ENCODE measurements at places on chromosomes 7 and 10. TPM values are rescaled to one million over a fixed set of nuclear protein-coding genes. Genes with fewer than 3 reads are reported as not detected.

Gene TPST1
- total RNA-seq = 3.2 TPM

Gene SVOPL
- not detected for total RNA-seq

Gene SPDYE5
- total RNA-seq = 0.16 TPM

Gene PAPOLB
- not detected for total RNA-seq

Gene SLC29A3
- 4.0 TPM for total RNA-seq

GRCh38 chr7:132720835-132721234, 144.6 kb upstream of the PLXNA4 start:
- no peak for DNase-seq

DNA sequence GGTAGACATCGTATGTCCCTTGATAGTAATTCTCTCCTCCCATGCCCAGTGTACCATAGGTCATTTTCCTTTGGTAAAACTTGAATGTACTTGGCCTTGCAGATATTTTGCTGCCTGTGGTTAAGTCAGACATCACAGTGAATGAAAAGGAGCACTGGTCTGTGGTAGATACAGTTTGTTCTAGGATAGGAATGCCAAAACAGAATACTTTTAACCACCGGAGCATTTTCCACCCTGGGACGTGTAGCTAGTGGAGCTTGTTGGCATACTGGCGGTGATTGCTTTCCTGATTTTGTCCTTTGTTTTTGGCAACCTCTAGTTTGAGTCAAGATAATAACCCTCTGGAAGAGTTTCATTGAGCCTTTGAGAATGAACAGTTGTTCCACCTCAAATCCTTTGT, 92.0 kb upstream of the BMPER start:
- no peak for DNase-seq

DNA sequence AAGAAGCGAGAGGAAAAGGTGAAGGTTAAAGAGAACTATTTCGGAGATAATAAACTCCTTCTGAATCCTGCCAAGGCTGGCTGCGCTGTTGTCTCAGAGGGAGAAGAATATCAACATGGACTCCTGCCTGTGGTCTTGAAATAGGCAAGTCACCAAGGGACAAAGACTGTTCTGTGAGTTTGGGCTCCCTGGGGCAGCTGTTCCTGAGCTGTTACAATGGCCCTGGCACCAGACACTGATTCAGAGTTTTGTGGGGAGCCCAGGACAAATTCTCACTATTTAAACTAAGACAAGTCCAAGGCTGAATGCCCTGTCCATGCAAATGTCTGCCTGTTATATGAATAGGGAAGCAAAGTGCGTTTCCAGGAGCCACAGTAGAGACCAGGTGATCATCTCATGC, 81.4 kb downstream of the PRPF18 start:
- DNase-seq = no peak

DNA sequence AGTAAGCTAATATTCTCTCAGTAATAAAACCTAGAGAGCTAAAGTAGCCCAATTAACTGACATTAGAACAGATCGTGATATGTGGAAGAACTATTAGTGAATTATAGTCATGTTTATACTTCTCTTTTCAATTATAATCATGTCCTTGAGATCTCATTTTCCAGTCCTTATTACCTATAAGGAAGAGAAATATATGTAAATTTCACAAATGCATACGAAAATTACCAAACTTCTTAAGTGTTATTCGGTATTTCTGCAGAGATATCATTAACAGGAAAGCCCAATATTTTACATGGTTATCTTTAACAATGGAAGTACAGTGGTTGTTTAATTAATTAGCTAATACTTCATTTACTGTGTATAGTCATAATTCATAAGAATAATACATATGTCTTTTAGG, 110.7 kb downstream of the PTEN start:
- no peak for DNase-seq

DNA sequence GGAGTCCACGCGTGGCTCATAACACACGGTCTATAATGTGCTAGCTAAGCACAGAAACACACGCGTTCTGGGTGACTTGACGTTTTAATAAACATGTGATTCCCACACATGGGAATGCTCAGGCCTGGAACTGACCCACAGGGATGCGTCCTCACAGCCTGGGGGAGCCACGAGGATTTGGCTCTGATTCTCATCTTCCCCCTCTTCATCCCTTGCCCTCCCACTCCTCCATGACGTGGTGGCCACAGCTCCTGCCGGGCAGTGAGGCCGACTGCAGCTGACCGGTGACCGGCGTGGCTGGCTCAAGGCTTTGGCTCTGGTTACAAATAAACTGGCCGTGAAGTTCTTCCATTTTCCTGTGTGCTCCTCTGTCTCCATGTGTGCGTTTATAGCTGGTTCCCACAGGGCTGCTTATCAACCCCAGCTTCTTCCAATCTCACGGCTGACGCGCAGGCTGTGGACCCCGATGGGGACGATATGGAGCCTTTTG, 40.9 kb upstream of the KLF6 start:
- DNase-seq = no peak

GRCh38 chr7:151481650-151482505, 37.8 kb downstream of the RHEB start:
- DNase-seq = no peak

DNA sequence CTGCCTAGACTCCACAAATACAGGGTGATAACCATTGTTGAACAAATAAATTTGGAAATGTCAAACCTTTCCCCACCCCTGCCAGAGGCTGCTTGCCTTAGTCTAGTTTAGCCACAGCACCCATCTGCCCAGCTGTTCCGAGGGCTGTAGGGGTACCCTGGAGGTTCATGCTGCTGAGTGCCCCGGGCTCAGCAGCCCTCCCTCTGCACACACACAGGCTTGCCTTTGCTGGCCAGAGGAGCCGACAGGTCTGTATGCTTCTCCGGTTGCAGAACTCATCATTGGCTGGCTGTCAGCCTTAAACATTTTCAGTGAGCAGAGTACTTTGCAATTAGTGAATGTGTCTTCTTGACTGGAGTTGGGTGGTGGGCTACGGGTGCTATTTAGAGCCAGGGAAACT, 122.9 kb downstream of the NRF1 start:
- DNase-seq = no peak

DNA sequence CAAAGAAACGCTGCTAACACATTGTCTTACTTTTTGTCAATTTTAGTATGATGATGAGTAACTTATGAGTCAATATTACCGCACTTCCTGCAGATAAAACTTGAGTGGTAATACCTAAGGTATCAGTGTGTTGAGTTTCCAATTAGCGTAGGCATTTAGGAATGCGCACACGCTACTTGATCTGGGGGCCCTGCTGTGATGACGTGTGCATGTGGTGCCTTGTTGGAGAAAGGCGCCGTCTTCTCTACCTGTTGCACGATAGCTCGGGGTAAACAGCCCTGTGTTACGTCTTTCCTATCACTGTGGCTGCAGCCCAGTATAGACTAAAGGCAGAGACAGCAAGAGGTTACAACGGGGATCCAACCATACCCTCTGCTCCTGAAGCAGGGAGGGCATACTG, 476.8 kb upstream of the ADARB2 start:
- peak; percentile 88 for DNase-seq

- no peak for DNase-seq
Measured at GRCh38 chr10:108523016-108523800, 1358.7 kb upstream of the SORCS1 start.

- no peak for DNase-seq
Measured at GRCh38 chr10:131906269-131906639, 5.4 kb downstream of the PPP2R2D start.

- DNase-seq = no peak
Measured at GRCh38 chr10:33638374-33638773, 303.9 kb upstream of the NRP1 start.

DNA sequence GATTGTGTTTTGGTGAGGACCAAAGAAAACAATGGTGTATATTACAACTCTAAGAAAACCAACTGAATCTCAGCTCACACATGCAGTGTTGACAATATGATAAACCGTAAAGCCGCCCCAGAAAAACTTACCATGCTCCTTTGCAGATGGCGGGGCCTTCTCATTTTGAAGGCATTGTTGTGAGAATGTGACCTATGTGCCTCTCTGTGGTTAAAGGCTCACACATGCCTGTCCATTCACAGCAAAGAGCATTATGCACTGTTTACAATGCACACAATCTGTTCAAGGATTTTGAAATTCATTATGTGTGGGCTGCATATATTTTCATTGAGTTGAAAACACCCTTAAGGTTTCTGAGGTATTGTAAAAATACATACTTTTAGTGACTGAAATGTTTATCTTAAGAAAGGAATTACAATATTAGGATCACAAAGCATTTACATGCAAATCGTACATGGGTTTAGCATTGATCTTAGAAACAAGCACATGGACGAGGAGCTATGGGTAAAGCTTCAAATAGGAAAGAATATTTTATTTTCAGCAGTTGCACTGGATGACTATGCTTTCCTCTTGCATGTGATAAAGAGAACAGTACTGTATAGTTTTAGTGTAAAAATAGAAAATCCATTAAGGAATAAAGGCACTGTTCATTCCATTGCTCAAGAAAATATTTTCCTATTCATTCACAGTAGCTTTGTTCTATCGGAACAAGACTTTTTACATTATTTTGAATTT, 334.3 kb downstream of the ARL4A start:
- no peak for DNase-seq

DNA sequence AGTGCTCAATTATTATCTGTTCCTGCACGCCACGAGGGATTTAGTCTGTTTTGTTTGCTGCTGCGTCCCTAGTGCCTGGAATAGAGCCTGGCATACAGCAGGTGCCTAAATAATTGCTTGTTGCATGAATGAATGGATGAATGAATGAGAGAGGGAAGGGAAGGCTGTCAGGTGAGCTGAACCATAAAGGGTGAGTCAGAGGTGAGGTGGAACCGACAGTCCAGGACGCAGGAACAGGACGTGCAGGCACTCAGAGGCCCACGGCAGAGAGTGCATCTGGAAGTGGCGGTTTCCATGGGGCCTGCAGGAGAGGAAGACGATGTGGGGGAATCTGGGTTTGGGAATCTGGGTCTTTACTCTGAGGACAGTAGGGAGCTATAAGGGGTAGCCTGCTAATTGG, 17.7 kb upstream of the PPIF start:
- peak; percentile 35 for DNase-seq

GRCh38 chr10:24041034-24041433, 167.9 kb upstream of the KIAA1217 start:
- DNase-seq = no peak

Data from MCF 10A (cell line).